Right renal pelvis (tissue), 4 donors: ENCODE measurements at places on chromosomes 4 and X. TPM values are rescaled to one million over a fixed set of nuclear protein-coding genes. Genes with fewer than 3 reads are reported as not detected.

DNA sequence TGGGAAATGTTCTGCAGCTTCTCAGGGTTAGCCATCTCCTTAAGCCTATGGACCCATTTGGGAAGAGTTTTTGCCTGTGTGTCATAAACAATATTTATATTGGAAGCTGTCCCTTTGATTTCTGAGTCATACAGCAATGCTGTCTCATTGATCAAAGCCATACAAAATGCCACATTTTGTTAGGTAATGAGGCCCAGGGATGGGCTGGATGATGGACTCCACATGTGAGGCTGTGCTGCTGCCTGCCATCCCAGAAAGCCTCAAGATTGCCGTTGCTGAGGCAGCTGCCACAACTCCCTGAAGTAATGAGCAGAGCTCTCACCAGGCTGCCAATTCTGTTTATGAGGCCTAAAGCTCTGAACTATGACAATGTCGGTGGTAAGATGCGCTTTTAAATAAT is 12.2 kb upstream of the GJB1 start:
- no peak for DNase-seq

GRCh38 chrX:111244235-111244750 is 26.0 kb downstream of the CAPN6 start:
- DNase-seq = no peak

- DNase-seq = no peak
Observed at GRCh38 chr4:123399627-123400358, 3.2 kb downstream of the SPRY1 start.

CASP3 gene
- polyA plus RNA-seq = 30.5 TPM

DNA sequence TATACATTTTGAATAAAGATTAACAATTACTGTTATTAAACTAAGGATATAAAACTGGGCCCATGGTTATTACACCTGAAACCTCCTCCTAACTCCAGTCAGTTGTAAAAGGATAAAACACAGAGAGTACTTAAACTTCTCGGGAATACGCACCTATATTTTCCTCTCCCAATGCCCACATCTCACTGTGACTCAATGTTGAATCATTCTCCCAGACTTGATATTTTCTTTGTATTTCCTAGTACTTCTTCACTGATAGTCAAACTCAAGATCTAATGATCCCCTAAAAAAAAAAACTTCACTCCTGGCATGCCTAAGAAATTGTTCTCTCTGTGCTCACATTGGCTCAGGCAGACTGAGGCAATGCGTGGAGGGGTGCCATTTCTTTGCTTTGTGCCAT is 212.5 kb upstream of the DKK2 start:
- no peak for DNase-seq

DNA sequence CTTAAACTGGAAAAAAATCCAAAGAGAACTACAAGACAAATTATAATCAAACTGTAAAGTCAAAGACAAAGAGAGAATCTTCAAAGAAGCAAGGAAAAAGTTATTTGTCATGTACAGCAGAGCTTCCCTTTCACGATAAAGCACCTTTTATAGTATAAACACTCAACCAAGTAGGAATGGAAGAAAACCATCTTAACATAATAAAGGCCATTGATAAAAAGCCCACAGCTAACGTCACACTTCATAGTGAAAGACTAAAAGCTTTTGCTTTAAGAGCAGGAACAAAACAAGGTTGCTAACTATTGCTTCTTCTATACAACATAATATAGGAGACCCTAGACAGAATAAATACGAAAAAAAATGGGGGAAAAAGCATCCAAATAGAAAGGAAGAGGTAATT is 595.7 kb upstream of the POU3F4 start:
- DNase-seq = no peak

GLOD5 gene
- 1.7 TPM for polyA plus RNA-seq

DNA sequence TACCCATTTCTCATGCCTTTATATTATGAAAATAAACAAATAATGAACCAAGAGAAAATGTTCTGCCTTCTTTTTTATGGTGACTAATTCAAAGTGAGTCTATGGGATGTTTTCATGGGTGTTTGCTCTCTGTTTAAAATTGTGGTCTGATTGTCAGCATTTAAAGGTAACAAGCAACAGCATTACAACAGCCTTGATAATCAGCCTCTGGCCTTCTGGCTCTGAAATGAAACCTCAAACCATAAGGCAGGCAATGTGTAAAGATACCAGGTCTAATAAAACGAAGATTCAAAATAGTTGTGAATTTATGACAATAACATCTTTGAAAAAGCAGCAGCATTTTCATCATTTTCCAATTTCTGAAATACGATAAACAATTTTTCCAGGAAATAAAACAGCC is 63.7 kb downstream of the FAM13A start:
- DNase-seq = no peak

KCNIP4 gene
- polyA plus RNA-seq = 18.3 TPM

- no peak for DNase-seq
Observed at GRCh38 chr4:72394012-72394663, 174.9 kb downstream of the ADAMTS3 start.

DNA sequence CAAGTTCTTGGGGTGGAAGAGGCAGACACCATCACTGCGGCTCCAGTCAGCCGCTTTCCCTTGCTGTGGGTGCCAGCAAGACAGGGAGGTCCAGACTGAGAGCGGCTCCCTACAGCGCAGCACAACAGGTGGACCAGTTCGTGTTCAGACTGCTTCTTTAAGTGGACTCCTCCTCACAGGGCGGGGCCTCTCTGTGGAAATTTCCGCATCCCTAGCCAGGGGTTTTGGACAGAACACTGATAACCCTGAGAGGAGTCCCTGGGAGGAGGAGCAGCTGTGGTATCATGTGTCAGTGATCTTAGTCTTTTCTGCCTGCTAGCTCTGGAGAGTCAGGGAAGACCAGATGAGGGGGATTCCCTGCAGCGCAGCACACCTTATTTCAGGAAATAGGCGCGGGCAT is 48.5 kb downstream of the MAGEC2 start:
- no peak for DNase-seq

- no peak for DNase-seq
Observed at GRCh38 chr4:6475492-6476020, 3.1 kb upstream of the PPP2R2C start.

CNOT6L gene
- polyA plus RNA-seq = 34.5 TPM

SPANXD gene
- polyA plus RNA-seq = 0.09 TPM

OPHN1 gene
- 8.1 TPM for polyA plus RNA-seq
